ENCODE measurements at places on chromosomes 5 and 9.

GRCh38 chr5:8851101-8851500, 694.8 kb downstream of the SEMA5A start:
- no peaks in the 10 kb centered on the region for H3K27me3 ChIP-seq
- H3K4me3 ChIP-seq = no peak overlapping the region
- H3K4me1 ChIP-seq = no peaks in the 10 kb centered on the region
- no peaks in the 10 kb centered on the region for H3K36me3 ChIP-seq

- DNase-seq = no peak
- H3K27me3 ChIP-seq = no peaks in the 10 kb centered on the region
- no peak overlapping the region for H3K4me3 ChIP-seq
- no peak overlapping the region for H3K27ac ChIP-seq
Observed at GRCh38 chr5:149445739-149446369, 66.8 kb upstream of the IL17B start.

DNA sequence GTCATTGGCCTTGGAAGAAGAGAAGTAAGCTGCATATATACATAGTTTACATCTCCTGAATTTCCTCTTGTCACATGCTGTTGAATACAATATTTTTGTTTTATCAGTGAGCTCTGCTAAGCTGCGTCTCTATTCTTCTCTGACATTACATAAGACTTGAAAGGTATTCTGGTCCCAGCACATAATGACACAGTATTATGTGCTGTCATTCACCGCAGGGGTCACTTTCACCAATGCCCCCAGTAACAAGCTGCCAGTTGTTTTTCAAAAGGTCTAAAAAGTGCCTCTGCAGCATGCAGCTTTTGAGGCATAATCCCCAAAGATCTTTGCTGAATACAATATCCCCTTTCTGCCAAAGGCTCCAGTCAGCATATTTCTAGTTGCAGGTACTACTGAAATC, 349.0 kb upstream of the FAM174A start:
- no peak overlapping the region for H3K27ac ChIP-seq
- no peak for DNase-seq
- no peaks in the 10 kb centered on the region for H3K4me1 ChIP-seq
- H3K4me3 ChIP-seq = no peak overlapping the region
- H3K36me3 ChIP-seq = no peaks in the 10 kb centered on the region
- no peaks in the 10 kb centered on the region for H3K27me3 ChIP-seq

DNA sequence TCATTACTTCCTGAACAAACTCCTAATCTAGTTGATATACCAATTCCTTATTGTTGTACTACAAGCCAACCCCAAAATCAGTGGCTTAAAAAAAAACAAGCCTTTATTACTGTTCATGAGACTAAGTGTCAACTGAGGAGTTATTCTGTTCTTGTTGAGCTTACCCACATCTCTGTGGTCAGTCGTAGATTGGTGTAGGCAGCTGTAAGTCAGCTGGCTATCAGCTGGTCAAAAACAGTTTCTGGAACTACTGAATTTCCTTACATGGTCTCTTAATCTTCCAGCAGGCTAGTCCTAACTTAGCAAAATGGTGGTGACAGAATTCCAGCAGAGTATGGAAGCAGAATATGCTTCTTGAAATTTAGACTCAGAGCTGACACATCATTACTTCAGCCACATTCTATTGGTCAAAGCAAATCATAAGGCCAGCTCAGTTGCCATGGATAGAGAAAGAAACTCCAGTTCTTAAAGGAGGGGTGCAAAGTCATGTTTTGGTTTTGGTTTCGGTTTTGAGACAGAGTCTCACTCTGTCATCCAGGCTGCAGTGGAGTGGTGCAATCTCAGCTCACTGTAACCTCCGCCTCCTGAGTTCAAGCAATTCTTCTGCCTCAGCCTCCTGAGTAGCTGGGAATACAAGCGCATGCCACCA, 386.1 kb upstream of the MPDZ start:
- no peak overlapping the region for H3K27ac ChIP-seq
- H3K4me1 ChIP-seq = no peaks in the 10 kb centered on the region
- no peaks in the 10 kb centered on the region for H3K36me3 ChIP-seq
- no peak overlapping the region for H3K4me3 ChIP-seq

DNA sequence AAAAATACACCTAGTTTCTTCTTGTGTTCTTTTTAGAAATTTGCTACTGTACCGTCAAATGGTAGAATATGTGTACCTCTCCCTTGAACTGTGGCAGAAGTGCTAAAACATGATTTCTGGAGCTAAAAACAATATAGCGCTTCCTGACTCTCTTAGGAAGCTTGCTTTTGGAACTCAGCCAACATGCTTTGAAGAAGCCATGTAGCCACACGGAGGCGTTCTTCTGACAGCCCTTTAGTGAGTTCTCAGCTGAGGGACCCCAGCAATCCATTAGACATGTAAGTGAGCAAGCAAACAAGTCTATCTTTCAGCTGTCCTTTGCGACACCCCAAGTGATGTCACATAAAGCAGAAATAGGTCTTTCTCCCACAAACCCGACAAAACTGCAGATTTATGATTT, 917.0 kb downstream of the CDH9 start:
- H3K27me3 ChIP-seq = no peaks in the 10 kb centered on the region
- H3K27ac ChIP-seq = no peak overlapping the region
- no peak for DNase-seq
- no peaks in the 10 kb centered on the region for H3K36me3 ChIP-seq
- no peak overlapping the region for H3K4me3 ChIP-seq

DNA sequence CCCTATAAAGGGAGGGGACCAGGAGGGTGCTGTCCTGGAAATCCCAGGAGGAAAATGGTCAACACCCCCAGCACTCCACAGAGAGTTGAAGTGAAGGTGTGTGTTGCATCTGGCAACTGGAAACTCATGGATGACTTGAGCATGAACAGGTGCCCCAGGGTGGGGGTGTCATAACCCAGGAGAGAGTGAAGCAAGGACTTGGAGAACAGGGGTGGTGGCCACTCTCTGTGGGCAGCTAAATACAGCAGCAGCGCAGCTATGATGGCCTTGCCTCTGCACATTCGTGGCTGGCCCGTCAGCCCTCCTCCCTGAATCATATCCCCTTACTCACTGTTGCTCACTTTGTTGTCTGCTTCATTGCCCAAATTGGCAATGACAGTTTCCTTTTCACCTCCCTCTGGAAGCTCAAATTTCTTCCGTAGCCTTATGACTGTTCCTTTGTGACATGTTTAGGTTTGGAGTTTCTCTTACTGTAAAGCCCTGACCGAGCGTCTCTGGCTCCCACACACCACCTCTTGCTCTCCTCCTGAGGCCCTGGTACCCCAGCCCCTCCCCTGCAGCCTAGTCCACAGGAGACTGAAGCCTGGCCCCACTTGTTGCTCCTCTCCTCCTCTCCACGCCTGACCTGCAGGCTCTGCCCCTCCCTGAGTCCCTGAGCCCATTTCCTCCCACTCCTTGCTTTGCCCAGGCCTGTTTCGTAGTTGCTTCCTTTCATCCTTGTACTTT, 185.8 kb downstream of the CD180 start:
- DNase-seq = no peak
- no peak overlapping the region for H3K4me3 ChIP-seq
- H3K4me1 ChIP-seq = peaks cover 15% of the 10 kb centered on the region
- no peak overlapping the region for H3K27ac ChIP-seq

DNA sequence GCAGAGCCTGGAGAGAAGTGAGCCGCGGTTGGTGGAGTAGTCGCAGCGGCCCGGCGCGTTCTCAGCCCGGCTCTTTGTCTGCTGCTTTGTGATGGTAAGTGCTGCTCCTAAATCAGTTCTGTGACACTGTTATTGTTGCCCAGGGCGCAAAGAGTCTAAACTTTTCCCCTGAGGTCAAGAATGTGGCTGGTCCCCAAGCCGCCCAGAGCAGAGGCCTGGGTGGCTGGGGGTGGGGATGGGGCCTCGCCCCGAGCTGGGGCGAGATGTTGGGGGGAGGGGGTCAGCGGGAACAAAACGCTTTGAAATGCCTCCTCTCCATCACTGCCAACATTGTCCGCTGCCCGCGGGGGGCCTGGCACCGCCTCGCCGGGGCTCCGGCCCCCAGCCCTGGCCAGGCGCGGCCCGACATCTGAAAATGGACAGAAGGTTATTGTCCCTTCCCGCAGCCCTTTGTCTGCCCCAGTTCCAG, 11.7 kb upstream of the CERCAM start:
- H3K4me3 ChIP-seq = no peak overlapping the region
- no peak overlapping the region for H3K27ac ChIP-seq
- H3K4me1 ChIP-seq = peaks cover 1% of the 10 kb centered on the region
- H3K27me3 ChIP-seq = peaks cover 42% of the 10 kb centered on the region
- DNase-seq = no peak

DNA sequence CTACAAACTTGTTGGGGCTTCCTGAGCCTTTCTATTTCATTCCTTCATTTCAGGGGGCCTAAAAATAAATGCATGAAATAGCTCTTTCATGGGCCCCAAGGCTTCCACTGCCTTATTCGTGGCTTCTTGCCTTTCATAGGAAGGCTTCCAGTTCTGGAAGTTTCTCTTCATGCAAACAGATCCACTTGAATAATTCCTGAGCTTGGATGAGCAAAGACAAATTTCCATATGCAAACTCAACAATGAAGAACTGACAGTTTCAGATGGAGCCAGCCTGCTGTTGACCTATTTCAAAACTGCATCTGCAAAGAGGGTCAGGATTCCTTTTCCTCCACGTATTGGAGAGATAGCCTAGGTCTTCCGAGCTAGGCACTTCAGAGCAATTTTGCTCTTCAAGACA, 142.1 kb downstream of the MLLT3 start:
- peaks cover 35% of the 10 kb centered on the region for H3K4me1 ChIP-seq
- no peak for DNase-seq
- peaks cover 29% of the 10 kb centered on the region for H3K36me3 ChIP-seq
- no peaks in the 10 kb centered on the region for H3K27me3 ChIP-seq
- no peak overlapping the region for H3K27ac ChIP-seq

DNA sequence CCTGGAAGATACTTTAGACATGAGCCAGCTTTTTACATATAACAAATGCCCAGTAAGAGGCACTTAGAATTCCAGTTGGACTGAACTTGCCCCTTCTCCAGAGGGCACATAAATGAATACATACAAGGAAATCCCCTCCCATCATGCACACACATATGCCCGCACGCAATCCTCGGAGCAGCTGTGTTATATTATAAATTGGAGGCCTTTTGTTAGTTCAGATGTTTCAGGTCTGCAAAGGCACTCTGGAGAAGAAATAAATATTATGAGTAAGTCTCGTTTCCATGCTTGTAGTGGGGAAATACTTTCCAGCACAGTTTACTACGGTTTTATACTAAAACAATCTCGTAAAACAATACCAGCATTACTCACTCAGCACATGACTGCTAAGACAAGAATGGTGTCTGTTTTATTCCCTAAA, 17.6 kb upstream of the MUSK start:
- no peak overlapping the region for H3K27ac ChIP-seq
- H3K4me1 ChIP-seq = no peaks in the 10 kb centered on the region
- H3K4me3 ChIP-seq = no peak overlapping the region
- DNase-seq = no peak
- H3K27me3 ChIP-seq = no peaks in the 10 kb centered on the region
- H3K36me3 ChIP-seq = no peaks in the 10 kb centered on the region

DNA sequence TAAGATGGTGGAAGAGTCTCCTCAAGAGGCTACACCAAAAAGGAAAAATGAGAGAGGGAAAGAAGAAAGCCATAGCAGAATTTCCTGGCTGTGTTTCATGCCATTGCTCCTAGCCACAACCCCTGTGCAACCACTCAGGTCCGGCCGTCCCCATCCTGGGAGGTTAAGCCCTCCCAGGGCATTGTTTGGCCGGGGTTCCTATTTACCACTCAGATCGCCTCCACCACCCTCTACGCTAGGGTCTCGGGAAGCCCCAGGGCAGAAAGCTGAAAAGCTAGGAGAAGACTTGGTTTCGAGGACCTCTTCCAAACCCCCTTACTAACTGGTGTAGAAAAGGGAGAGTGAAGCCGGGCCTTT, 715 bp downstream of the RC3H2 start:
- H3K4me3 ChIP-seq = peak overlapping the region; percentile 95
- peak overlapping the region; percentile 91 for H3K27ac ChIP-seq
- no peaks in the 10 kb centered on the region for H3K27me3 ChIP-seq

DNA sequence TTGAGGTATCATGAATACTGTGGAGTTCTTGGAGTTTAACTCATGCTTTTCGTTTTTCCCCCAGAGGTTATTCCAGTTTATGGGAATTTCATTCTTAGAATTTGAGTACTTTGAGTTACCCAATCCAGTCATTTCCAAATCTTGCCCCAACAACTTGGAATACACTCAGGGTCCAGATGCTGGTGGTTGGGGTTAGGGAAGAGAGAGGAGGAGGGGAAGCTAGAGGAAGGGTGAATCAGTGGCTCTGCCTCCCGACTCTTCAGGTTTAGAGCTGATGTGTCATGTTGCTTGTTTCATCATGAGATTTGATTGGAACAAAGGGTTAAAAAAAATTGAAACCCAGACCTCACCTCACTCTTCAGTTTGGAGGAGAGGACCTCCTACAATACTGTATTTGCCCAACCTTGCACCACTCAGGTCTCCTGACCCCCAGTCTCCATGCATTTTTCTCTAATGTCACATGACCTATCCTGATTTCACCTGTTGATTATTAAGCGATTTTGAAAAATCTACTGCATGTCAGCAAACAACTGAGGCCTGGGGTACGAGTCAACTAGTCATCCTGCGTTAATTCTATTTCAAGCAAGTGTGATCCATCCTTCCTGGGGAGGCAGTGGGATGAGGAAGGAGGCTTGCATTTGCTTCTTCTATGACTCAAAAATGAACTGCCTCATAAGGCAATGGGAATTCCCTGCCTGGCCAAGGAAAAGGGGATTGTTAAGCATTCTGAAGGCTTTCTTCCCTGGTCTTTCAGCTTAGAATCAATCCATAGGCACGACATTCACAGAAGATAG, 6.2 kb upstream of the SLC1A3 start:
- peaks cover 16% of the 10 kb centered on the region for H3K27me3 ChIP-seq
- no peaks in the 10 kb centered on the region for H3K4me1 ChIP-seq
- no peaks in the 10 kb centered on the region for H3K36me3 ChIP-seq
- no peak overlapping the region for H3K4me3 ChIP-seq
- DNase-seq = no peak
- H3K27ac ChIP-seq = no peak overlapping the region

- no peaks in the 10 kb centered on the region for H3K36me3 ChIP-seq
- H3K4me1 ChIP-seq = peaks cover 9% of the 10 kb centered on the region
- H3K27ac ChIP-seq = no peak overlapping the region
- H3K4me3 ChIP-seq = no peak overlapping the region
- peak; percentile 59 for DNase-seq
- peaks cover 28% of the 10 kb centered on the region for H3K27me3 ChIP-seq
Observed at GRCh38 chr5:139763930-139764791, 31.4 kb upstream of the PSD2 start.

GRCh38 chr5:128927644-128928043, 37.6 kb upstream of the SLC27A6 start:
- H3K4me3 ChIP-seq = no peak overlapping the region
- no peaks in the 10 kb centered on the region for H3K36me3 ChIP-seq
- DNase-seq = no peak
- H3K27me3 ChIP-seq = peaks cover 8% of the 10 kb centered on the region

DNA sequence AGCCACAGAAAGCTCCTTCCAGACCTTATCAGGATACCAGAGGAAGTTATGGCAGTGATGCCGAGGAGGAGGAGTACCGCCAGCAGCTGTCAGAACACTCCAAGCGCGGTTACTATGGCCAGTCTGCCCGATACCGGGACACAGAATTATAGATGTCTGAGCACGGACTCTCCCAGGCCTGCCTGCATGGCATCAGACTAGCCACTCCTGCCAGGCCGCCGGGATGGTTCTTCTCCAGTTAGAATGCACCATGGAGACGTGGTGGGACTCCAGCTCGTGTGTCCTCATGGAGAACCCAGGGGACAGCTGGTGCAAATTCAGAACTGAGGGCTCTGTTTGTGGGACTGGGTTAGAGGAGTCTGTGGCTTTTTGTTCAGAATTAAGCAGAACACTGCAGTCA, 70.8 kb upstream of the ENTREP1 start:
- no peaks in the 10 kb centered on the region for H3K27me3 ChIP-seq
- no peak overlapping the region for H3K4me3 ChIP-seq
- H3K4me1 ChIP-seq = no peaks in the 10 kb centered on the region

- no peak overlapping the region for H3K4me3 ChIP-seq
- H3K36me3 ChIP-seq = no peaks in the 10 kb centered on the region
- peaks cover 49% of the 10 kb centered on the region for H3K27me3 ChIP-seq
- no peak for DNase-seq
- H3K27ac ChIP-seq = no peak overlapping the region
Observed at GRCh38 chr9:14346231-14346791, 32.4 kb upstream of the NFIB start.
